Effector CD4-positive, alpha-beta T cell (primary cell): ENCODE measurements at places on chromosomes 2 and 18.

DNA sequence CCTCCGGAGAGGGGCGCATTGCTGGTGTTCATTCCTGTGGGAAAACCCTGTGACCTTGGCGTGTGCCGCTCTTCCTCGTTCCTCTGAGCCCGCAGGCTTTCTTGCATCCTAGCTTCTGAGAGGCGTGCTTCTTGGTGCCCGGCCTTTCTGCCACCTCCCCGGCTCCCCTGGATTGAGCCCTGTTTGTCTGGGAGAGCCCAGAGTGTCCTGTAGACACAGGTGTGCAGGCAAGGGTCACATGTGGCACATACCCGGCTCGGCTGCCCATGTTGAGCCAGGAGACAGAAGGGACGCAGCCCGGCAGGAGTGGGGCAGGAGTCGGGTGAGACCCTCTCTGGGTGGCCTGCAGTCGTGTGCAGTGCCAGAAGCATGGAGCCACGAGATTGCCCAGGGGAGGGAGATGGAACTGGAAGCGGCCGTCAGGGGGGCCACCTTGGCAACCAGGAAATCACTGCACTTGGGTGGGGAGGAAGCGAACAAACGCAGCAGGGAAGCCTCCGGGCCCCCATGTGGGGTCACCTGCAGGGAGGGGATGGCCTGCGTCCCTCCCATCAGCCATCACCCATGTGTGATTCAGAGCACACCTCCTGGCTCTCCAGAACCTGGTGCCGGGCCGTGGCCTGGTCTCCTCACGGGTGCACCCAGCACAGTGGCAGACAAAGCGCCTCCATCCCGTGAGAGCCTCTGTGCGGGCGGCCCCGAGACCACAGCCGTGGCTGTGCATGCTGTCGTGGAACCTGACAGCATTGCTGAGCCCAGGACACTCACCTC is 92.9 kb downstream of the SH3BP4 start:
- no peak for DNase-seq

DNA sequence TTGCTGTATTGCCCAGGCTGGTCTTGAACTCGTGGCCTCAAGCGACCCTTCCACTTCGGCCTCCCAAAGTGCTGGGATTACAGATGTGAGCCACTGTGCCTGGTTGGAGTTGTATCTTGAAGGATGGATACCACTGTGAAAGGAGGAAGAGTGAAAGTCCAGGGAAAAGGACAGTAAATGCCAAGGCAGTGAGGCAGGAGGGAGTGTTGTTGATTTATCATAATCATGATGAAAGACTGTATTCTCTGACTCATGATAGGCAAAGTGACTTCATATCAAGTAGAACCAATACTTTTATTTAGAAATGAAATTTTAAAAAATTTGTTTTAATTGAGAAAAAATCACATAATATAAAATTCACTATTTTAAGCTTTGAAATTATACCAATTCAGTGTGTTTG is 162.3 kb downstream of the ARHGAP28 start:
- DNase-seq: no peak

GRCh38 chr18:59941331-59941730 is 41.5 kb downstream of the PMAIP1 start:
- no peak for DNase-seq

DNA sequence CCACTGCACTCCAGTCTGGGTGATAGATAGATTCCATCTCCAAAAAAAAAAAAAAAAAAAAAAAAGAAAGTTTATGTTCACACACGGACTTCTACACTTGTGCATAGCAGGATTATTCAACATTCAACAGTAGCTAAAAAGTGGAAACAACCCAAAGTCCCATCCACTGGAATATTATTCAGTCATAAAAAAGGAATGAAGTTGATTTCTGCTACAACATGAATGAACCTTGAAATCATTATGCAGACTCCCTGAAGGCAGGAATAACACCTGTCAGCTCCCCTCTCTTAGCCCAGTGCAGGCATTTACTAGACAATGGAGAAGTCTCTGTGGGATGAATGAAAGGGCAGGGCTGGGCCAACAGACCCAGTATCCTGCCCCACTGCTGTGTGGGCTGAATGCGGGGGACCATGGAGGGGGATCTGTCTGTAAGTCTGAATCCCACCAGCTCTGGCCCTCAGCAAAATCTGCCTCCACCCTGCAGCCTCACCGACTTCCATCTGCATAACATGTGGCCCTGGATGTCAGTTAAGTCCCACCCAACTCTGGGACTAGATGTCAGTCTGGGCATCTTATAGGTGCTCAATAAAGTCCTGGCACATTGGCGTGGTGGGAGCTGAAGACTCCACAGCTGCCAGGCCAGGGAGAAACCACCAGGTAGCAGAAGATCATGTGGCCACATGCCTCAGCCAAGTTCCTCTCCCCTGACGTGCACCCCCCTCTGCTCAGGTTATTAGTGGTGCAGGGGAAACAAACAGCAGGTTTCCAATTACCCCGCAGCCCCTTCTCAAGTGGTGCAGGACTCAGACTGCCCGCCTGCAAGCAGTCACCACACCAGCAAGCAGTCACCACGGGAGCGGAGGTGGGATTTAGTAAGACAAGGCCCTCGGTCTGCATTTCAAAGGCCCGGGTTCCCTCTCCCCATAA is 8.9 kb downstream of the ZFP36L2 start:
- no peak for DNase-seq

- DNase-seq: no peak
These were observed 99.6 kb upstream of the TNP1 start for GRCh38 chr2:216959433-216959832.

- DNase-seq: no peak
These were observed 11.5 kb upstream of the NFATC1 start for GRCh38 chr18:79384151-79384807.

DNA sequence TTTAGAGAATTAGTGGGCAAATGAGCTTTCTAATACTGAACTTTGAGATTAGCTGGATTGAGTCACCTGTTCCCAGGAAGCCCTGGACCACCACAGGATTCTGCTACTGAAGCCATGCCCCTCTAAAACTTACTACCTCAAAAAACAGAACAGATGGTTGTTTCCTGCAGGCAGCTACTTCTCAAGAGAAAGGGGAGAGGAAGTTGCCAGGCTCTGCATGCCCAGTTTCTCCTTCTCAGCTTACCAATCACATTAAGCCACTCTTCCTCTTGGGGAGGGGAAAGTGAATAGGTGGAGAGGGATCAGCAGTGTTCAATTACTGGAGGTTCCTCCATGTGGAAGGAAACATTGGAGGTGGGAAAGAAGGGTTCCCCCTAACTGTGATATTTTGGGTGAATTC is 24.9 kb upstream of the C1GALT1C1L start:
- no peak for DNase-seq

DNA sequence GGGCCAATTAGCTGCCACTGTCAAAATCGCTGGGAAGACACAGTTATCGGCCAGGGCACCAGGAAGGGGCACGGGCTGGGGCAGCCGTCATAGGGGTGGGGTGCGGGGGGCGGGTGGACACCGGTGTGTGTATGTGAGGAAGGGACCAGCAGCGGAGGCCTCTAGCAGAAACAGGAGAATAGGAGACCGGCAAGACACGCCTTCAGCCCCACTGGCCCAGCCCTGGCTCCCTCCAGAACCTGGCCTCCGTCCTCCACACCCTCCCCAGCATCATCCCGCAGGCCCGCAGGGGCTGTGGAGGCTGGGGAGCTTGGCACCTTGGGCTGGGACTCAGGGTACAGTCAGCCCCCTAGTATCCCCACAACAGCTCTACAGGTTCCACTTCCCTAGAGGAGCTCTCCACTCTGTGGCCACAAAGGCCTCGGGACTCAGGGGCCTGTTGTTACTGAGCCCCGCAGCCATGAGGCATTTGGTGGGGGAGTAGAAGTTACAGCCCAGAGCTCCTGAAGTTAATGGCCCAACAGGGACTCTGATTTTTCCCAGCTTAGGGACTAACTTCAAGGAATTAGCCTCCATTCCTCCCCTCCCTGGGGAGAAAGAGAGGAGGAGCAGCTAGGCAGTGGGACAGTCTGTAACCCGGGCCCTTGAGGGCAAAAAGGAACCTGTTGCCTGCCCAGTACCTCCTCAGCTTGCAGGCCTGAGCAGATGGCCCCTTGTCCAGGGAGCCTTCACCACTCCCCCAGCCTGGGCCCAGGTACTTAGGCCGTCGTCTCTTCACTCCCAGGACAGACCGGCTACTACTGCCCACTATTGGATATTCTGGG is 19.9 kb downstream of the SH2D6 start:
- no peak for DNase-seq

DNA sequence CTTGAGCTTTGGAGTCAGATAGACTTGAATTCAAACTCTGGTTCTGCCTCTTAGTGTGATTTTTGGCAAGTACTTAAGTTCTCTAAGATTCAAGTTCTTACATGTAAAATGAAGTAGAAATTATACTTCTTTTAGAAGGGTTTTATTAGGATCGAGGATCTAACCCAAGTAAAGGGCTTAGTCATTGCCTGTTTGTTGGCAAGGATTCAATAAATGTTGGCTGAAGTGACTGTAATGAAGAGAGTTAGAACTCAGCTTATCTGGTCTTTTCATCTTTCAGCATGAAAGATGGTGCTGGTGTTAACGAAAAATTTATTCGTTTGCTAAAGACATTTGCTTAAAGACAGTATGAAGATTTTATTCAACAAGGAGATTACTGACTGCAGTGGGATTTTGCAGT is 315.9 kb upstream of the THUMPD2 start:
- DNase-seq: no peak

GRCh38 chr2:20942646-20943125 is 101.2 kb downstream of the APOB start:
- no peak for DNase-seq

DNA sequence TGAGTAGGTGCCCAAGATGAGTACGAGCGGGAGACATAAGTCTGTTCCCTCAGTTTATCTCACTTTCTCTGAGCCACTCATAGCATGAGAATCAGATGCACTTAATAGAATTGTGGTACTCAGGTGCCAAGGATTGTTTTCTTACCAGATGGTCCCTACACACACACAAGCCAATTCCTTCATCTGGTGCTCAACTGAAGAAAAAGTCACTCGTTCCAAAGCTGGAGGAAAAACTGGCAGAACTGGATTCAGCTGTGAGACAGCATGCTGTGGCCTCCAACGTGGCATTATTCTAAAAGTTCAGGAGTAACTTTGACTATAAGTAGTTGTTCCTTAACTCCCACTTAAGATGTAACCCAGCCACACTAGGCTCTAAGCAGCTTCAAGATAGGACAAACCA is 33.4 kb upstream of the ABCA12 start:
- no peak for DNase-seq

DNA sequence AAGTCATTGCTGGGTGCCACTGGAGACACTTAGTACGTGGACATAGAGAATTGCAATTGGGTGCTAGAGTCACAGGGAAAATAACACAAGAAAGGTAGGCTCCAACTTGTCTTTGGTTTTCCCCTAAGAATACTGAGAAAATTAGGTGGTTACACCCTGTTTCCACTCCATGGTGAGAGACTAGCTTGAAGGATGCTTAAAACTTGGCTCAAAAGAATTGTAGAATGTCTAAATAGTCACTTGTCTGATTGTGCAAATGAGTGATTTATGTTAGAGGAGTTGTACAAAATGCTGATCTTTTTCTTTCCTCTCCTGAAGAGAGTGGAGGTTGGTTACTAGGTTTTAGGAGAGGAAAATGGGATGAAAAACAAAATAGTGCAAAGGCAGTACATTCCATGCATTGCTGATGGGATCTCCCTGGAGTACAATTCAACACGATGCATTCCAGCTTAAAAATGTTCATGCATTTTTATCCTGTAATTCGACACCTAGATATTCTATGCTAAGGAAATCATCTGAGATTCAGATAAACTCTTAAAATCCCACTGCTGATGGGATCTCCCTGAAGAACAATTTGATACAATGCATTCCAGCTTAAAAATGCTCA is 2.2 kb upstream of the SERPINB12 start:
- DNase-seq: no peak

DNA sequence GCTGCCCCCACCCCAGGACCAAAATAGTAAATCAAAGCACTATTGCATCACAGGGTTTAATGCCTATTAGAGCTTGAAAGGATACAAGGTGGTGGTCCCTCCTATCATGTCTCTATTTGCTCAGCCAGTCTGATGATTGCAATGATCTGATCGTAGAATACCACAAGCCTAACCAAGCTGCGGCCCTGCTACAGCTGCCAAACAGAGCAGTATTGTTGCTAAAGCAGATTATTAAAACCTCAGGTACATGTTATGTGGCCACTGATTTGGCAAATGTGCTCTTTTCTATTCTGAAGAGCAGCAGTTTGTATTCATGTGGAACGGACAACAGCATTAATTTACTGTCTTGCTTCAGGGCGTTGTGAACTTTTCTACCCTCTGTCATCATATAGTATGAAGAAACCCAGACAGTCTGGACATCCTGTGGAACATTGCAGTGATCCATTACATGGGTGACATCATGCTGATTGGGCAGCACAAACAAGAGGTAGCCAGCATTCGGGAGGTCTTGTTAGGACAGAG is 8.4 kb upstream of the VAPA start:
- DNase-seq: no peak

DNA sequence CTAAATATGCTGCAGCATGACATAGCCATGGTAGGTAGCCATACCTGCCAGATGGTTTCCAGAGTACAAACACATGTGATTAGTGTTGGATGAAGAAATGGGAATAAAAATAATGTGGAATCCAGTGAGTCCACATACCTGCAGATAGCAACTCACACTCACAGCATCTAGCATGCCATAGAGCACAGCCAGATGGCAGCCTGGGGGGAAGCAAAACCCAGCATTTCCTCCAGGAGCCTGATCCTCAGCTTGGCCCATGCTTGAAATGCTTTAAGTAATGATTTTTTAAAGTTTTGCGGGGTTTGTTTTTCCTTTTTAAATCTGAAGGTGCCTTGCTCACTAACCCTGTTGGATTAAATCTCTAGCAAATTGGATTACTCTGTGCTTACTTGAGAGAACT is 535.1 kb downstream of the STK39 start:
- no peak for DNase-seq

DNA sequence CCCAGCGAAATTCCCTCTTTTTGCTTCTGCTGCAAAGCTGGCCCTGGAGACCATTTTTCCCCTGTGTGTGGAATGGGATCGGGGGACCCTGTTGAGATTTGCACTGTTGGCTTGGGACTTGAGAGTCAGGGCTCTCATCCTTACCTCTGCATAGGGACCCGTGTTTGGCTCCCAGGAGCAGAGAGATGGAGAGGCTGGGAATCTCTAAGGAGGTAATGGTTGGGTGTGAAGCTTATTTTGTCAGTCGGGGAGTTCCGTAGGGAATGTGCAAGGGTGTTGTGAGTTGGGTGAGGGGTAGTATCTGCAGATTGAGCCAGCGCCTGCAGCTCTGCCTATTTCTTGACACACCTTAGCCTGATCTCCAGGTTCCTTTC is 4.5 kb downstream of the GATA6 start:
- DNase-seq: no peak

GRCh38 chr2:10759151-10759714 is 37.8 kb downstream of the ATP6V1C2 start:
- no peak for DNase-seq

- no peak for DNase-seq
These were observed 143.9 kb downstream of the GCA start for GRCh38 chr2:162487816-162488215.

DNA sequence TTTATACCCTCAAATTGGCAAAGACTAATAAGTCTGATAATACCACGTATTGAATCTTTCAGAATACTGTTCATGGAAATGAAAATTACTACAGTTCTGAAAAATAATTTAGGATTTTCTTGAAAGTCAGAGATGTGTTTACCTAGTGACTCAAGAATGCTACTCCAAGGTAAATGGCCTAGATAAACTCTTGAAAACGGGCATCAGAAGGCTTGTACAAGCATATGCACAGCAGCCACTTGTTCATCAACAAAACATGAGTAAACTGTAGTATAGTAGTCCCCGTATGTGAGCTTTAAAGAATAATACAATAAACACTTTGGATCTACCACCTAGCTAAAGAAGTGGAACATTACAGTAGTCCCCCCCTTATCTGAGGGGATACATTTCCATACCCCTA is 157.5 kb downstream of the THADA start:
- DNase-seq: no peak

GRCh38 chr2:241224018-241224850 is 35.8 kb downstream of the ANO7 start:
- no peak for DNase-seq
